ENCODE measurements at places on chromosomes 5 and 9. TPM values are rescaled to one million over a fixed set of nuclear protein-coding genes. Genes with fewer than 3 reads are reported as not detected.
A peak's percentile ranks its signal among the peaks of the same experiment; 100 is the strongest.

GRCh38 chr5:5755888-5756287 is 333.4 kb downstream of the ICE1 start:
- no peak overlapping the region for H3K4me3 ChIP-seq
- H3K36me3 ChIP-seq: no peaks in the 10 kb centered on the region
- no peak for DNase-seq
- H3K27ac ChIP-seq: no peak overlapping the region
- H3K27me3 ChIP-seq: no peaks in the 10 kb centered on the region

GRCh38 chr9:130661451-130662098 is 2.8 kb upstream of the PRDM12 start:
- H3K4me1 ChIP-seq: peaks cover 5% of the 10 kb centered on the region
- H3K27me3 ChIP-seq: peaks cover 66% of the 10 kb centered on the region
- no peak overlapping the region for H3K27ac ChIP-seq
- DNase-seq: no peak
- no peak overlapping the region for H3K4me3 ChIP-seq

DNA sequence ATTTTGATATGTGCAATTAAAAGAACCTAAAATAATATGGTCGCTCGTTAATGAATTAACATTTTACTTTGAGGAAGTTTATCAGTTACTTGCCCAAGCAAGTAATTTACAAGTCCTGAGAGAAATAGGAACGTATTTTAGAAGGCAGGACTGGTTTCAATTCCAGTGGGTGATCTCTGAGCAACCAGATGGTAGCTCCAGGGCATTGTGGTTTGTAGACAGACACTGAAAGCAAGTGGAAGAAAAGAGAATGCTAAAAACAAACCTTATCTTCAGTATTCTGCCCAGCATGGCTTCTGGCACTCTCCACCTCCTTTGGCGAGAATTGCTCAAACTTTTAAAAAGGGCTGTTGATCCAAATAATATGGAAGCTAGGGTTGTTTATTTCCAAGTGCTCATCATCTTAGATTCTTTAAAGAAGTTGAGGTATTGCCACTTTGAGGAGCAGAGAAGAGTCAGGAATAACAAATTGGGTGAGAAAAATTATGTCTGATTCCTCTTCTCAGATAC is 31.8 kb upstream of the ERAP2 start:
- no peaks in the 10 kb centered on the region for H3K27me3 ChIP-seq
- H3K27ac ChIP-seq: no peak overlapping the region
- no peak for DNase-seq

GRCh38 chr5:136686192-136686872 is 321.0 kb upstream of the TRPC7 start:
- H3K4me1 ChIP-seq: no peaks in the 10 kb centered on the region
- no peak for DNase-seq
- H3K27me3 ChIP-seq: no peaks in the 10 kb centered on the region
- H3K4me3 ChIP-seq: no peak overlapping the region
- H3K36me3 ChIP-seq: no peaks in the 10 kb centered on the region

DNA sequence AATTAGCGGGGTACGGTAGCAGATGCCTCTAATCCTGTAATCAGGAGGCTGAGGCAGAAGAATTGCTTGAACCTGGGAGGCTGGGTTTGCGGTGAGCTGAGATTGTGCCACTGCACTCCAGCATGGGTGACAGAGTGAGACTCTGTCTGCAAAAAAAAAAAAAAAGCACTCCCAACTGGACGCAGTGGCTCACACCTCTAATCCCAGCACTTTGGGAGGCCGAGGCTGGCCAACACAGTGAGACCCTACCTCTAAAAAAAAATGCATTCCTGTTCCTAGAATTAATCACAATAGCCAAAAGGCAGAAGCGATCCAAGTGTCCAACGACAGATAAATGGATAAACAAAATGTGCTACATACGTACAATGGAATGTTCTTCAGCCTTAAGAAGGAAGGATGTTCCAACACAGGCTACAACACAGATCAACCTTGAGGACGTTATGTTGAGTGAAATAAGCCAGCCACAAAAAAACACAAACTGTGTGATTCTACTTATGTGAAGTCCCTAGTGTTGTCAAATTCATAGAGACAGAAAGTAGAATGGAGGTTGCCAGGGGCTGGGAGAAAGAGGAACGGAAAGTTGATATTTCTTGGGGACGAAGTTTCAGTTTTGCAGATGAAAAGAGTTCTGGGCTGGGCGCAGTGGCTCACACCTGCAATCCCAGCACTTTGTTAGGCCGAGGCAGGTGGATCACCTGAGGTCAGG is 13.8 kb downstream of the FAM78A start:
- H3K27ac ChIP-seq: peak overlapping the region; percentile 76
- DNase-seq: peak; percentile 50

Gene GLRA1
- polyA plus RNA-seq: not detected

Gene PCDHB14
- polyA plus RNA-seq: not detected

Gene DCP2
- polyA plus RNA-seq: 24.0 TPM

Data from CD14-positive monocyte (primary cell).